ENCODE measurements at places on chromosomes 16 and 17.
A peak's percentile ranks its signal among the peaks of the same experiment; 100 is the strongest.

GRCh38 chr16:30698139-30698815, 694 bp upstream of the SRCAP start:
- peak; percentile 92 for DNase-seq

- DNase-seq, result no peak
Measured at GRCh38 chr16:27048316-27048715, 18.4 kb upstream of the C16orf82 start.

DNA sequence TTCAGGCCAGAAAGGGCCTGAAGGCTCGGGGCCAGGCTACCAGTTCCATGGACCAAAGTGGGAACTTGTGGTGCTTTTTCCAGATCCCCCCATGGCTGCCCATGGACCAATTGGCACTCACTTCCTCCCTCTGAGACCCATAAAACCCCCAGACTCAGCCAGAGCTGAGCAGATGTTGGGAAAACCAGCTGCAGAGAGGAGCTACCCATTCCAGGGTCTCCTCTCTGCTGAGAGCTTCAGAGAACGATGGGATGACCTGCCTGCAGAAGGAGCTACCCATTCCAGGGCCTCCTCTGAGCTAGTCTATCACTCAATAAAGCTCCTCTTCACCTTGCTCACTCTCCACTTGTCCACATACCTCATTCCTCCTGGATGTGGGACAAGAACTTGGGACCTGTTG, 52.2 kb upstream of the MED9 start:
- no peak for DNase-seq

- DNase-seq, result no peak
Measured at GRCh38 chr17:55607731-55608341, 96.6 kb upstream of the SMIM36 start.

DNA sequence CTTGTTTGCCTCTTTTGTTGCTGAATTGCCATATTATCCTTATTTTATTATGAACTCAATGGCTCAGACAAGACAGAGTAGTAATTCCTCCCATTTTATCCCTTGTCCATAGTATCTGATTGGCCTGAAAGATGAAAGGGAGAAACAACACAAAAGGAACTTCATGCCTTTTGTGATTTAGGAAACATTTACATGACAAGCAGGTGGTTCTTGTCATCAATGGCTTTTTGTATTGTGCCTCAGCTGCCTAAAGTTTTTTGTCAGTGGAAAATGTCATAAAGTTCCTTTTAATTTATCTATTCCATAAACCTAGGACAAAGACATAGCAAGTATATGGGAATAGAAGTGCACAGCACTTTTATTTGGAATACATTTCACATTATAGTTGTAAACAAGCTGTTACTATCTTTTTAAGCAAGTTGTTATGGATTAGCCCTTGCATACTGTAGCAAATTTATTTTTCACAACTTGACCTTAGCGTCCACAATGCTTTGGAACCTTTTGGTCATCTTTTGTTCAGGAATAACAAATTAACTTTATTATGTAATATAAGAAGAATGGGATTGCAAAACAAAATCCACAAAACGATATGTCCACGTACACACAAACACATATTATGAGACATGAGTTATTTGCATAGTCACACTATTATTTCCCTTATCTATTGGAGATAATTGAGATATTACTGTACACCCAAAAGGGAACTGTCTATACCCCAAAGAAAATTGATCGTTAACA, 12.4 kb upstream of the MPHOSPH6 start:
- no peak for DNase-seq

DNA sequence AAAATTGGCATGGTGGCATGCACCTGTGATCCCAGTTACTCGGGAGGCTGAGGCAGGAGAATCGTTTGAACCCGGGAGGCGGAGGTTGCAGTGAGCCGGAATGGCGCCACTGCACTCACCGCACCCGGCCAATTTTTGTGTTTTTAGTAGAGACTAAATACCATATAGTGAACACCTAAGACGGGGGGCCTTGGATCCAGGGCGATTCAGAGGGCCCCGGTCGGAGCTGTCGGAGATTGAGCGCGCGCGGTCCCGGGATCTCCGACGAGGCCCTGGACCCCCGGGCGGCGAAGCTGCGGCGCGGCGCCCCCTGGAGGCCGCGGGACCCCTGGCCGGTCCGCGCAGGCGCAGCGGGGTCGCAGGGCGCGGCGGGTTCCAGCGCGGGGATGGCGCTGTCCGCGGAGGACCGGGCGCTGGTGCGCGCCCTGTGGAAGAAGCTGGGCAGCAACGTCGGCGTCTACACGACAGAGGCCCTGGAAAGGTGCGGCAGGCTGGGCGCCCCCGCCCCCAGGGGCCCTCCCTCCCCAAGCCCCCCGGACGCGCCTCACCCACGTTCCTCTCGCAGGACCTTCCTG, at the start of gene HBQ1:
Gene HBQ1, plus strand, starts transcription at position 359 of the 575 bp plus-strand sequence. Its CDS starts 28 bp downstream, at position 387.
- no peak for DNase-seq

GRCh38 chr16:25034911-25035310, 19.7 kb upstream of the ARHGAP17 start:
- DNase-seq, result no peak

DNA sequence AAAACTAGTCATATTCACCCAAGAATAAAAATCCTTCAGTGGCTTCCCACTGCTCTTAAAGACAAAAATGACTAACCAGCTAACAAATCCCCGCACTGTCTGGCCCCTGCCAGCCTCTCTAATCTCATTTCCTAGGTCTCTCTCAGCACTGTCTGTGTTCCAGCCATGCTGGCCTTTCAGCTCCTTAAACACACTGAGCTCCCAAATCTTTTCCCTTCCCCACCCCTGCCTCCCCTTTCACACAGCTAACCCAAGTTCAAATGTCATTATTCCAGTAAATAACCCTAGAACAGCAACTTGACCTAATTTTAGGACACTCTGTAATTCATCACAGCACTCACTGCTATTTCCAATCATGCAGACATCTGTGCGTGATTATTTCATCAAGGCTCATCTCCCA, 7.8 kb downstream of the SHCBP1 start:
- no peak for DNase-seq

DNA sequence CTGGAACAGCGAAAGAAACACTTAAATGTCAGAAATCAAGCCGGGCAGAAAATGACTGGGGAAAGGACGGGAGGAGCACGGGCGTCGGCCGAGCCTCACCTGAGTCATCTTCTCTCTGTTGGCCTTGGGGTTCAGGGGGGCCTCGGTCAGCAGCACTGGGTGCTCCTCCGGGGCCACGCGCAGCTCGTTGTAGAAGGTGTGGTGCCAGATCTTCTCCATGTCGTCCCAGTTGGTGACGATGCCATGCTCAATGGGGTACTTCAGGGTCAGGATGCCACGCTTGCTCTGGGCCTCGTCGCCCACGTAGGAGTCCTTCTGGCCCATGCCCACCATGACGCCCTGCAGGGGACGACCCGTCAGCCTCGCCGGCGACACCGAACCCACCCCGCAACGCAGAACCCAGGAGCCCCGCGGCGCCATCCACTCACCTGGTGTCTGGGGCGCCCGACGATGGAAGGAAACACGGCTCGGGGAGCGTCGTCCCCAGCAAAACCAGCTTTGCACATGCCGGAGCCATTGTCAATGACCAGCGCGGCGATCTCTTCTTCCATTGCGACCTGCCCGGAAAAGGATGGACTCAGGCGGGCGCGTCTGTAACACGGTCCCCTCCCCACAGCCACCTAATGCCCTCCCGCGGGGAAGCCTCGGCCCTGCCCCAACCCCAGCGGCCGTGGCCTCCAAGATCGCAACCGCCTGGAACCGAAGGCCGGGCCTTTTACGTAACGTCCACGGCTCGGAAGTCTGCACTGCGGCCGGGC, 616 bp downstream of the ACTG1 start:
- DNase-seq, result no peak
